ENCODE measurements at places on chromosomes 12 and 14.
A peak's percentile ranks its signal among the peaks of the same experiment; 100 is the strongest.

DNA sequence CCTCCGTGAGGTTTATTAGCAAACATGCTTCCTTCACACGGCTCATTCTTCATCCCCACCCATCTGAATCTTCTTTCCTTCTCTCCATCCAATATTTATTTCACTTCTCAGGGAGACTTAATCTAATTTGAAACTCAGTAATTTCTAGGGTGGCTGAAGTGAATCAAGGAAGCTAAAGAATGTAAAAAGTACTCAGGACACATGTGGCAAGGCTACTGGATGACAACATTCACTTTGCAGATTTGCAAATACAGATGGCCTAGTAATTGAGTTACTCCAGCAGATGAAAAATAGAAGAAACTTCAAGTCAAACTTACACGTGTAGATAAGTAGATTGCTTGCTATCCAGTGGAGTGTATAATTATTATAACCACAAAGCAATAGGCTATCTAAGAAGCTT is 15.4 kb upstream of the BEST3 start:
- no peak for DNase-seq

GRCh38 chr14:94768521-94769390 is 1.2 kb downstream of the GSC start:
- no peak for DNase-seq

DNA sequence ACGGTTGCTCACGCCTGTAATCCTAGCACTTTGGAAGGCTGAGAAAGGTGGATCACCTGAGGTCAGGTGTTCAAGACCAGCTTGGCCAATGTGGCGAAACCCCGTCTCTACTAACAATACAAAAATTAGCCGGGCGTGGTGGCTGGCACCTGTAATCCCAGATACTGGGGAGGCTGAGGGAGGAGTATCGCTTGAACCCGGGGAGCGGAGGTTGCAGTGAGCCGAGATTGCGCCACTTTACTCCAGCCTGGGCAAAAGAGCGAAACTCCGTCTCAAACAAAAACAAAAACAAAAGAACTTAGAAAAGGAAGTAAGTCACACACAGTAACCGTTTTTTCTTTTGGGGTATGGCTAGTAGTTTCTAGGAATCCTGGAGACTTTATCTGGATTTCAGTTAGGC is 1.7 kb upstream of the PALS1 start:
- DNase-seq = no peak

DNA sequence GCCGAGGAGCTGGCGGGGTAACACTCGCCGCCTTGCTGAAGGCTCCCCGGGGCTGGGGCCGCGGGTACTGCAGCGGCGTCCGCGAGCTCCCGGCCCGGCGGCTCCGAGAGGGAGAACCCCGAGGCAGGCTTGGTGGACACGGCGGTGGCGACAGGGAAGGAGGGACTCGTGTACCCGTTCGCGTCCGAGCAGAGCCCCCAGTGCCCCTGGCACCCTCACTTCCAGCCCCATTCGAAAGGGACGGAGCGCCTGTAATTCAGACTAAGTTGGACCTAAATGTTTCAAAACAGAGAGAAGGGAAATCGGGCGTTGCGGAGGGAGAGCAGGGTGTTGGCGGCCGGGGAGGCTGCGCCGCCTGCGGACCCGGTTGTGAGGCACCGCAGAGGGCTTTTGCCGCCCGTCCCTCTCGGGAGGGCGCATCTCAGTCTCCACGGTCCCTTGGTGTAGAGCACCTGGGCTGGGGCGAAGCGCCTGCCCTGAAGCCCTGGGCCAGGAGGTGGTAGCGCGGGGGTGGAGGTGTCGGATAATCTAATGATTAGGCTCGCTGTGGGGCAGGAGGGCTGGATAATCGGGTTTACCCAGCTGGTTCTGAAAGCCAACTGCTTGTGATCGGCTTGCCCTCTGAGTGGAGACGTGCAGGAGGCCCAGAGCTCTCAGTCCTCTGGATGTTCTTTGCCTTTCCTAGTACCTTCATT is 771 bp downstream of the DAAM1 start:
- DNase-seq = peak; percentile 14

DNA sequence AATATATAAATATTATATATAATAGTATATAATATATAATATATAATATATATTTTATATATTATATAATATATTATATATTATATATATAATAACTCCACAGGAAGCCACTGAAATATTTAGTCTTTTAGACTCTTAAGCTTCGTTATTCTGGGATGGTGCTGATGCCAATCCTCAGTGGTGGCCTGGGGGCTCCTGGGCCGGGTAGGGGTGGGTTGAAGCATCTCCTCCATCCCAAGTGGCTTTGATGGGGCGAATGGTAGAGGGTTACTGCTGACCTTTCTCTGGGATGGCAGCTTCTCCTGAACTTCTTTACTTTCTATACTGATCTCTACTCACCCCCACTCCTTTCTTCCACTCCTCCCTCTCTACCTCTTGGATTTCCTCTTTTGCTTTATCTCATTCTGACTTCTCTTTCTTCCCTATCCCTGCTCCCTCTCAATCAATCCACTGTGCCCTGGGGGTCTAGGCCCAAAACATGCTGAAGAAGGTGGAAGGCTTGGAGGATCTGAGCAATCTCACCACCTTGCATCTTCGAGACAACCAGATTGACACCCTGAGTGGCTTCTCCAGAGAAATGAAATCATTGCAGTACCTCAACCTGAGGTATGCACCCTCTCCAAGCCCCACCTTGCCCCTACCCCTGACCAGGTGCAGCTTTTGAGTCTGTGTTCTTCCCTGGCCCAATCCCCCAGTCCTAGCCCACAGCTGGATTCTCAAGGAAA is 4.8 kb upstream of the ENO2 start:
- no peak for DNase-seq

DNA sequence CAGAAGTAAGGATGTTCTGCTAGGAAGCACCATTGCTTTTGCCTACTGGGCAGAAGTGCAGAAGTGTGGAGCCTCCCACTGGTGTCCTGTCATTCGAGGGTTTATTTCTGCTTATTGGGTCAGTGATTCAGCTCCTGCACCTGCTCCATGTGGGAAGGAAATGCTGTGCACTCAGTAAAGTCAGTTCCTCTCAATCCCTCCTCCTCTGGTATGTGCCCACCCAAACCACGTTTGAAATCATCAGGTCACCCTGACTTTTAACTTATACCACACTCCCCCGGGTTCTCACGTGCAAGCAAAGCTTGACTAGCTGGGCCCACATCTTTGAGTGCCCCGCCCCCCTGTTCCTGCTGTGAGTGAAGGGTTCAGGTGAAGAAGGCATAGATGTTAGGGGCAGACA is 223.7 kb downstream of the CHST11 start:
- DNase-seq = no peak

DNA sequence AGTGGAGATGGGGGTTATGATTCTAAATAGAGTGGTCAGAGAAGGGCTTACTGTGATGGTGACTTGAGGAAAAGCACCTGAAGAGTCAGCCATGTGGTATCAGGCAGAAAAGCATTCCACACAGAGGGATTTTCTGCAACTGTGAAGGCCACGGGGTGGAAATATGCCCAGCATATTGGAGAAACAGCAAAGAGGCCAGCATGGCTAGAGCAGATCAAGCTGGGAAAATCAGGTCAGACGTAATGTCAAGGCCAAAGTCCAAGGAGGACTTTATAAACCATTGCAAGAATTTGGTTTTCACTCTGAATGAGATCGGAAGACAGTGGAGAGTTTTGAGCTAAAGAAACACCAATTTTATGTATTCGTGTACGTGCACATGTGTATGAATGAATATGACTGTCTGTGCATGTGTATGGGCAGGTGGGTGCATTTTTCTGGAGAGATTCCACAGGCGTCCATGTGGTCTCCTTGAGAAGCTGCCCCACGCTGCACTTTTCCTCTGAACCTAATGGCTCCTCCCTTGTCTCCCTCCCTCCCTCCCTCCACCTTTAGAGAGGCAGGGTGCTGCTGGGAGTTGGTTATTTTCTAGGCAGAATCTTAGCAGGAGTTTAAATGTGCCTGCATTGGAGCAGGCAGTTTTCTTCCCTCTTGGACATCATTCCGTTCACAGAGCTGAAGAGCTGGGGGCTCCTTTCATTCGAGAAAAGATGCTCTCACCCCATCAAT is 97.4 kb upstream of the PPP4R3A start:
- no peak for DNase-seq

- DNase-seq = no peak
These were observed 667.2 kb downstream of the DIO2 start for GRCh38 chr14:79543967-79544697.

GRCh38 chr12:54286042-54287030 is 5.8 kb downstream of the HNRNPA1 start:
- no peak for DNase-seq

- no peak for DNase-seq
These were observed 63.9 kb downstream of the FUT8 start for GRCh38 chr14:65476273-65476941.

DNA sequence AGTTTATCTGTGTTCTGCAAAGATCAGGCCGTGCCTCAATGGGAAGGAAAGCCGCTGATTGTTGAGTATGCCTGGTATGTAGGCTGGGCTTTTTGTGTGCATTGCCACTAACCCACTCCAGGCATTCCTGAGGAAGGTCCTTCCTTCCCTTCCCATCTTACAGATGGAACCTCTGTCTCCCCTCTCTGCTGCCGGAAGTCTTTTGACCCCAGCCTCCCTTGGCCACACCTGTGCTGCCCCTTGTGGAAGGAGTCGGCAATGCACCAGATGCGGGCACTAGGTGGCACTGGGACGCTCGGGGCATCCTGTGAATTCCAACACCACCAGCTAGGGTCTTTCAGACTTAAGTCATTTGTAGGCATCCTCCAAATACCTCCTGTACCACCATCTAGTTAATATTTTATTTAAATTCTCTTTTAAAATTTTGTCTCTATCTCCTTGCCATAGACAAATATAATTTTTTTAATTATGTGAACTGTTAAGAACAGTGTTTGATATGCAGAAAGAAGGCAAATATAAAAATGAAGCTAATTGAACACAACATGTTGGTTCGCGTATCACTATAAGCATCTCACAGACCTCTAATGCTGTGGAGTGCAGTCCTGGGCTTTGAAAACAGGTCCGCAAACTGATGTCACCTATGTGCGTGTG is 99.6 kb downstream of the RIN3 start:
- peak; percentile 68 for DNase-seq

GRCh38 chr12:92002673-92003382 is 142.8 kb downstream of the BTG1 start:
- no peak for DNase-seq

DNA sequence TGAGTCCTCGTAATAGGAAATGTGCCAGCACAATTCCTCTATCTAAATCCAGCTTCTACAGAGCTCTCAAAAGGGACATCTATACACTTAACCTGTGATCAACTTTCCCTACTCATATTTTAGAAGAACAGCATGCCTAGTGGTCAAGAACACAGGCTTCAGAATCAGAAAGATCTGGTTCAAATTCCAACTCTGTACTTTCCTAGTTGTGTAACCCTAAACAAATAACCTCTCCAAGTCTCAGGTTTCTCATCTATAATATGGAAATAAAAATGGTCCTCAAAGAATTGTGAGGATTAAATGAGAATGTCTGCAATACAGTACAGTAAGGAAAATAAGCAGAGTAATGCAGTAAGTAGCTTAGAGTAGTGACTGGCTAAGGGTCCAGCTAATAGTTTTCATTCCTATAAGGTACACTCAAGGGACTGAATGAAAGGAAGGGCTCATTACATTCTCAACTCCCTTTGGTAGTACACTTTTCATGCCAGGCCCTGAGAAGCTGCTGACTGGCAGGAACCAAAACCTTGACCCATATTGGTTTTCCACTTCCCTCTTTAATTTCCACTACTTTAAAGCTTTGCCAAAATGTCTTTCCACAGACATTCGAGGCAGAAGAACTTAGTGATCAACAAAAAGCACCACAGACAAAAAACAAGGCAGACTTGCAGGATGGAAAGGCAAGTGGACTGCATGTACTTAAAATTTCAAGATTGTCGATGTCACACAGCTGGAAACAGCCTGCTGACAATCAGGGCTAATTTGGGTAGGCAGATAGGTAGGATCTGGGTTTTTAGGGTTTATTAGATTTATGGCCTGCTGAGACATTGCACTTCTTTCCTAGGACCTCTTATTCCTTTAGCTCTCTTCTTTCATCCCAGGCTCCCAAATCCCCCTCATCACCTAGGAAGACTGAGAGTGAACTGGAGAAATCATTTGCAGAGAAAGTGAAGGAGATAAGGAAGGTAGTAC is 4.3 kb downstream of the CCDC196 start:
- no peak for DNase-seq

DNA sequence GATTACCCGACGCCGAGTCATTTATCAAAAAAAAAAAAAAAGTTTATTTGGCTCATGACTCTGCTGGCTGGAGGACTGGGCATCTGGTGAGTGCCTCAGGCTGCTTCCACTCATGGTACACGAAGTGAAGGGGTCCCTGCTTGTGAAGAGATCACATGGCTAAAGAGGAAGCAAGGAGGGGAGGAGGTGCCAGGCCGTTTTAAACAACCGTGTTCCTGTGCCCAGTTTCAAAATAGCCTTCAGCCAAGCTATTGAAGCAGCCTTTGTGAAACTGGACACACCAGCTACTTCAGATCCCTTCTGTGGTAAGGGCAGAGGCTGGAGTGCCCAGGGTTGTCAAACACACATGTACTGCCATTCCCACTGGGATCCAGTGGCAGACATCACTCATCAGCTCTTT is 7.6 kb downstream of the POP5 start:
- no peak for DNase-seq

GRCh38 chr12:115387467-115387901 is 703.5 kb upstream of the TBX3 start:
- no peak for DNase-seq

DNA sequence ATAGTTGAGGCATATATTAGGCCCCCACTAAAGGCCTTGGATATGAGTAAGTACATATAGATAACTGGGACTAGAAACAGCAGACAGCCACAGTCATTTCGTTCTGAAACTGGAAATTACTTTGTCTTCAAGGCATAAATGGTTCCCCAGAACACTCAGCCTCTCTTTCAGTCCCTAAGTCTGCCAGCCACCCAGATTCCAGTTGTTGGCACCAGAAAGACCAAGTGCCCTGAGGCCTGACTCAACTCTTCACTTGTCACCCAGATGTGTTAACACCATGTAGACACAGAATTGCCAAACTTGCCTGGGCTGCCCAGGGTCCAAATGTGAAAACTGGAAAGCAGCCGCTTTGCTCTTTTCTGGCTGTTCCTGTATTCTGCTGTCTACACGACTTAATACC is 3.0 kb upstream of the LGALS3 start:
- no peak for DNase-seq

- no peak for DNase-seq
These were observed 11.4 kb downstream of the SLC15A5 start for GRCh38 chr12:16266085-16266484.

- DNase-seq = no peak
These were observed 1297.3 kb downstream of the AACS start for GRCh38 chr12:126362493-126362892.

DNA sequence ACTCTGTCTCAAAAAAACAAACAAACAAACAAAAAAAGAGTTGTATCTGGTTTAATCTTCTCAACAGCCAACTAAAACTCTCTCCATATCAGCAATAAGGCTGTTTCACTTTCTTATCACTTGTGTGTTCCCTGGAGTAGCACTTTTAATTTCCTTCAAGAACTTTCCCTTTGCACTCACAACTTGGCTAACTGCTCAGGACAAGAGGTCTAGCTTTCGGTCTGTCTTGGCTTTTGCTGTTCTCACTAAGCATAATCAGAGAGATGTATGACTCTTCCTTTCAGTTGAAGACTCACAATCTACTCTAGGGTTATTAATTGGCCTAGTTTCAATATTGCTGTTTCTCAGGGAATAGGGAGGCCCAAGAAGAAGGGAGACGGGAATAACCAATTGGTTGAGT is 12.3 kb downstream of the NEMP1 start:
- DNase-seq = no peak

- peak; percentile 69 for DNase-seq
These were observed 36.9 kb downstream of the BCL11B start for GRCh38 chr14:99234961-99235571.
